NT2/D1 (cell line): ENCODE measurements at places on chromosomes 16 and 17.
A peak's percentile ranks its signal among the peaks of the same experiment; 100 is the strongest.

DNA sequence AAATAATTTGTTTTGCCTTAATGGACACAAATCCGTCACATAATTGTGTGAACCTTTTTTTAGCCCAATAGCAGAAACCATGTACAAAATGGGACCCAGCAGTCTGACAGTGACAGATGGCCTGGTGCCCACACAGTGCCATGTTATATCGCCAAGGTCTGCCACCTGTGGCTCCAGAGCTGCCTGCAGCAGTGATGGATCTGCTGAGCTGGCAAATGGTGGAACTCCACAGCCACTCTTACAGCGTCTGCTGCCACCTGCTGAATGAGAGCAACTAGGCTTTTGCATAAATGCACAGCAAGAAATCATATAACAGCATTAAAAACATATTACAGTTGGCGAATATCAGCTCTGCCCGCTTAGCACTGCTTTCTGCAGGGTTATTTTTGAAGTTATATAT, 59.4 kb downstream of the NUP93 start:
- DNase-seq = no peak

DNA sequence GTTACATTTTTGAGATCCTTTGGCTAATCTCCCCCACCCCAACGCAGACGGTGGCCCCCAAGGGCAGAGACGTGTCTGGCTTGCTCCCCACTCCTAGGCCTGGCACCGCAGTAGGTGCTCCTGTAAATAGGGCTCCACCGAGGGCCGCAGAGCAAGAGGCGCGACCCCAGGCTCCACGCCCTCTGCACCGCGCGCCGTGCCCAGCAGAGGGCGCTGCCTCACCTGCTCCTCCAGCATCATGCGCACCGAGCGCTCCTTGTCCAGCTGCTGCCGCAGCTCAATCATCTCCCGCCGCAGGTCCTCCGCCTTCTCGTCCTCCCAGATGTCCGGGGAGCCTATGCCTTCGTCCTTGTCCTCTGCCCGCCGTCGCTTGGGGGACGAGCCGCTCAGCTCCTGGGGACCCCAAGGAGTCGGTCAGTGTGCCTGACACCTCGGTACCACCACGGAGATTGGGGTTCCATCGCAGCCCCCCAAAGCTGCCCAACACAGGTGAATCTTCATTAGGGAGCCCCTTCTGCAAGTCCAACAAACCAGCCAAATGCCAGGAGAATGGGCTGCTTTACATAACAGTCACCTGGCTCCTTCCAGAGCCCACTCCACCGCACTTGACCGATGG, 11.2 kb downstream of the TFAP4 start:
- no peak for DNase-seq

- DNase-seq = no peak
Measured at GRCh38 chr16:48109475-48109874, 46.3 kb downstream of the ABCC12 start.

- DNase-seq = no peak
Measured at GRCh38 chr16:15041271-15042004, 14.4 kb downstream of the NTAN1 start.

GRCh38 chr16:69761983-69762813, at the start of gene WWP2:
Gene WWP2, plus strand, starts transcription at chr16:69762332. Its CDS starts 24,679 bp downstream, at chr16:69787011.
- DNase-seq = peak; percentile 69

DNA sequence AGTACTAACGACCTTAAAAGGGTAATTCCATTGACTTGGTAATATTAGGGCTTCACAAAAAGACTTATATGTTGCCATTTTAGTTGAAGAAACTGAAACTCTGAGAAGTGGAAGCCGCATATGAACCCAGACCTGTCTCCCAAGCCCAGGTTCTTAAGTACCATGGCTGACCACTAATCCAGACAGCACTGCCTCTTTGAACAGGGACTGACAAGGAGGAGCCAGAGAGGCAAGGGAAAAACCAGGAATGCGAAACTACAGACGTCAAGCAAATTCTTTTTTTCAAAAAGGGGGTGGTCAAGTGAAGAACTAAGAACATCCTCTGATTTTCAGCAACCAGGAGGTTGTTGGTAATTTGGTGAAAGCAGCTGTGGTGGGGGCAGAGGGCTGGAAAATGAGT, 15.2 kb downstream of the CYB5D1 start:
- DNase-seq = no peak

GRCh38 chr16:21145738-21146137, 4.9 kb downstream of the DNAH3 start:
- no peak for DNase-seq

DNA sequence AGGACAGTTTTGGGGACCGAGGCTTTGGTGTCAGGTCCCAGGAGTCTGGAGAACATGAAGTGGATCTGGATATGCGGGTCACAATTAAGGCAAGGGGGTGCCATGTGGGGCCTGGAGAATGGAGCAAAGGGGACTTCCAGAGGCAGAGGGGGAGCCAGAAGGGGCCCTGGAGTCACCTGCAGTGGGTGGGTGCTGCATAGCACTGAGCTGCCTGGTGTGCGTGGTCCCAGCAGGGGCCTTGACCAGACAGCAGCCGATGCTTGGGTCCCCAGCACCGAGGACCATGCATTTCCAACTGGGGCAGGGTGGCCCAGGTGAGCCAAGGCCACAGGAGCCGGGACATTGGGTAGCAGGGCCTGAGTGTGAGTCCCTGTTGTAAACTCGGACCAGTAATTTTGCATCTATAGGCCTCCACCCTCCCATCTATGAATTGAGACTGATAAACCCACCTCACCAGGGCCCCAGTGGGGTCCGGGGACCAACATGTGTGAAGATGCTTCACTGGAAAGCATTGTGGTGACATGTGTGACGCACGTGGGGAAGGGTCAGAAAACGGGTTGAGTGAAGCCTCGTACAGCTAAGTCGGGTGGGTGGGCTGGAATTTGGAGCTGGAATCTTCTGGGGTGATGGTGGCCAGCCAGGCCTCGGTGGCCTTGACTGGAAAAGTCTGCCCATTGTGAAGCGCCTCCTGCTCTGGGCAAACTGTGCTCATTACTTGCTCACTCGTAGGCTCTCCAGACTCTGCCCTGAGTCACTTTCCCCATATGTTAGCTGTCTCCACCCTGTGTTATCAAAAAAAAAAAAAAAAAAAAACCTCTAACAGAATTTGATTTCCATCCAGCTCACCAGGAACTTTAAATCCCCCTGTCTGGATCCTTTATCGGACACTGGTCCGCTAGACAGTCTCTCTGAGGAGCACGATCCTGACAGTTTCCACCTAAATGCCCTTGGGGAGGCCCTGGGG, 90.5 kb upstream of the ZNF469 start:
- DNase-seq = no peak

- DNase-seq = no peak
Measured at GRCh38 chr17:31130286-31131224, 35.8 kb downstream of the NF1 start.

DNA sequence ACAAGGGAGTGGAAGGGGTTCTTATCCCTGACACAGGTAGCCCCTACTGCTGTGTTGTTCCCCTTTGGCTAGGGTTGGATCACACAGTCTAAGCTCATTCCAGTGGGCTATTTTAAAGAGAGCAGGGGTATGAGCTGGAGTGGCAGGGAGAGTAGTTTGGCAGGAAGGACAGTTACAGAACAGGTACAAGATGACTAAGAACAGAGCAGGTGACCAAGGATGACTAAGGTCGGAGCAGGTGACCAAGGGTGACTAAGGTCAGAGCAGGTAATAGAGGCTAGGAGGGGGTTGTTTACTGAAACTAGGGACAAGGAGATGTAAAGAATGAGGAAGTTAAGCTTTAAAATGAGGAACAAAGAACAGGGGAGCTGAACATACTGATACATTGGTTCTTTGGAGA, 58.8 kb downstream of the UTP18 start:
- no peak for DNase-seq

GRCh38 chr17:70006159-70006558, 68.9 kb upstream of the KCNJ16 start:
- no peak for DNase-seq

DNA sequence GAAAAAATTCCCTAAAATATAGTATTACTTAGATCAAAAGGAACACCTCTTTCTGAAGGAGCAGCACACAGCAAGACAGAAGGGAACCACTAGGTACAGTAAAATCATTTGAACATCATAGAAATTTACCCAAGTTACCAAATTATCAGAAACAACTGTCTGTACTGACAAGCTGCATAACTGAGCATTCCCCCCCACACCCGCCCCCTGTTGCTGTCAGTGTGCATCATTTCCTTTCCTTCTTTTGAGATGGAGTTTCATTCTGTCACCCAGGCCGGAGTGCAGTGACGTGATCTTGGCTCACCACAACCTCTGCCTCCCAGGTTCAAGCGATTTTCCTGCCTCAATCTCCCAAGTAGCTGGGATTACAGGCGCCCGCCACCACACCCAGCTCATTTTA, 120.7 kb downstream of the TRIM37 start:
- DNase-seq = no peak

GRCh38 chr17:81039854-81040758, 5.2 kb downstream of the BAIAP2 start:
- no peak for DNase-seq

DNA sequence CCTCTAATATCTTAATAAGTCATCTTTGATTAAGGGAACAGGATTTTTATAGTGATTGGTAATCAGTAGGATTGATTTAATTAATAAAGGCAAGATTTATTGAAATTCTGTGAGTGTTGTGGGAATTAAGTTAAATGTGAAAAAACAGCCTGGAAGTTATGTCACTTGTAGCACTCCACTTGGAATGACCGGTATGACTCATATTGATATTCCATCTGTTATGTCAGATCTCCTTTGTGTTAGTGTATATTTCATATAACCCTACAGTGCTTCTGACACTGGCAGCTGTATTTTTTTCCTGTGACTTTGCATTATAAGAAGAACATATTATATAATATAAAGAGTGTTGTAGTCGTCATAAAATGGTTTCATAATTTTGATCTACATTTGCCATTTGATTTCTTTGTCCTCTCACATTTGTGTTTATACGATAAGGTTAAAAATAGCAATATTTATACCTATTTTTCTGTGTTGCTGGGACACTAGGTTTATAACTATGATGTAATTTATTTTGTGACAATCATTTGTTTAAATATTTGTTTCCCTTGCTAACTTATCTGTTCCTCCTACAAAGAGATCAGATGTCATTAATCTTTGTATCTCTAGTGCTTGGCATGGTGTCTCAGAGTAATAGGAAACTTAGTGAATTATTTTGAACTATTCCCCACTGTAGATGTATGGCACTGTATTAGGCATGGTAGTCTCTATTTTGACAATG, 249.0 kb downstream of the BCAS3 start:
- DNase-seq = no peak

DNA sequence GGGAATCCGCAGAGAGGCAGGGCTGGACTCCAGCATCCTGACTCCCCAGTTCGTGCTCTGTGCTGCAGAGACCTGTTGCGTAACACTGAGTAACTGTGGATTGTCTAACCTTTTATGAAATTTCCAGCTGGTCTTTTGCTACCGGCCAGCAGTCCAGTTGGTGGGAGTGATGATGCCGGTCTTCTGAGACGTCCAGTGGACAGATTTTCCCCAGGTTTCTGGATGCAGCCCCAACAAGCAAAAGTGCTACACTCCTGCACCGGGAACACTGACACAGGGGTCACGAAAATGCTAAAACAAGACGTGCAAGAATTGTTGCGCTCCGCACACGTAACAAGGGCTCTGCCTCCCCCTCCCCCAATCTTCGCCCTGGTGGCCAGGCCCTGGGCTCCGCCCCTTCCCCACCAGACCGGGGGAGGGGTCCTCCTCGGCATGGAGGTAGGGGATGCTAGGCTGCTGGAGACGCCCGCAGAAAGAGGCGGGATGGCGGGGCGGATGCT, 701 bp upstream of the MRC2 start:
- no peak for DNase-seq

DNA sequence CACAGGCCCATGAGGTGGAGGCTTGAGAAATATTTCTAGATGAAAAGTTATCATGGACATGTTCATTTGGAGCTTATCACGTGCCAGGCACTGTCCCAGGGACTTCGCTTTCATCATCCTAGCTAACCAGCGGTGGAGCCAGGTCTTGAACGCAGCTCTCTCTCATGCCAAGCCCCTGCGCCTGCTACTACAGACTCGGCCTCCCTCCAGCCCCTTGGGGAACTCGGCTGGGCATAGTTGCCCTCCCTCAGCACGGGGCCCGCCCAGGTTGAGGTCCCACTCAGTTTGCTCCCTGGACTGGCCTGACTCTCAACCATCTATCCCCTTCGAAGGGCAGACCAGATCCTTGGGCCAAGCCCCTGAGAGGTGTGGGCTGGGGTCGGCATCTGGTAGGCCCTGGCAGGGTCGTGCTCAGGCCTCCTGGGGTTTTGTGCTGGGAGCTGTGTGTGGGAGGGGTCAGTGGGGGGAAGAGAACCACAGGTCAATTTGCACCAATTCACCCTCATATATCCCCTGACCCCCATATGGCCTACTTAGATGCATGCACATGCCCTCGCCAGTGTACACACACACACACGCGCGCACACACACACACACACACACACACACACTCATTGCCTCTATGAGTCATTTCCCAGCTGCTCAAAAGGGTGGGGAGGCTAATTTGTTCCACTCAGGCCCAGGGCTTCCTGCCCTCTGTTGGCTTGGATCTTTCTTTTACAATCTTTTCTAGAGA, 12.1 kb upstream of the SCN4A start:
- DNase-seq = no peak

GRCh38 chr16:75306099-75306762, 54.8 kb upstream of the BCAR1 start:
- no peak for DNase-seq
